ENCODE measurements at places on chromosomes 5 and 9.

DNA sequence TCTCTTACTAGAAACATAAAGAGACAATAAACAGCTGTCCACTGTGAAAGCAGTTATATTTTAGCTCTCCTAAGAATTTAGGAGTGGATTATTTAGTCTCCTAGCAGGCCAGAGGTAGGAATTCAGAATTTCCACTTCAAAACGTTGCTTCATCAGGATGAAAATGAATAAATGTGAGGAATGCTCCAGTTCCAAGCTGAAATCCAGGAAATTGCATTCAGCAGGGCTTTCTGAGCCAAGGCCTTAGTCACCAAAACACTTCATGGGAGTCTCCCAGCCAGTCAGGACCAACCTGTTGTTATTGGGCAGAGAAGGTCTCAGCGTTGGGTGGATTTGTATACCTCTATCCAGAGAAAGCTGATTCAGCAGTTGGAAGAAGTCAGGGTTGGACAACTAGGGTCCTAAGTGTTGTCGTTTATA lies 1040.3 kb downstream of the TLE1 start:
- no peak for DNase-seq

GRCh38 chr5:109982966-109983534 lies 293.3 kb downstream of the MAN2A1 start:
- no peak for DNase-seq

GRCh38 chr5:180848265-180848664 lies 12.8 kb downstream of the ZFP62 start:
- no peak for DNase-seq

- DNase-seq, result no peak
These were observed 45.3 kb downstream of the PLPP7 start for GRCh38 chr9:131334629-131335367.

GRCh38 chr5:110496276-110496675 lies 230.2 kb downstream of the TMEM232 start:
- DNase-seq, result no peak

DNA sequence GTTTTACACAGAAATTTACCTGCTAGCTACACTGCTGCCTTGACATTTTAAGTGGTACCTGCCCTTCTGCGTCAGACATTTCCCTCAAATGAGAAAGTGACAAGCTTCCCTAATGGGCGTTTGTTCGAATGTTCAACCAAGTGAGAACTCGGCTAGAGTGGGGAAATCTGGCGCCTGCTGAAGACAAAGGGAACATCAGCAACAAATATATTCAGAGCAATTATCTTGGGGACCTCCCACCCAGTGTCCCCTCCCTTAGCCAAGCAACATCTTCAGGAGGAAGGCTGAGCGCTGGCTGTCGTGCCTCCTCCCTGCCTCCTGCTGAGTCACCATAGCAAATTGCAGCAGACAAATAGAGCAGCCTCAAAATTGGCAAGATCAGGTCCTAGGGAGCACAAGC lies 57.1 kb downstream of the MFAP3 start:
- no peak for DNase-seq
